ENCODE measurements at places on chromosomes 6 and 20.

- DNase-seq = no peak
Observed at GRCh38 chr6:25889877-25890853, 16.1 kb upstream of the SLC17A3 start.

DNA sequence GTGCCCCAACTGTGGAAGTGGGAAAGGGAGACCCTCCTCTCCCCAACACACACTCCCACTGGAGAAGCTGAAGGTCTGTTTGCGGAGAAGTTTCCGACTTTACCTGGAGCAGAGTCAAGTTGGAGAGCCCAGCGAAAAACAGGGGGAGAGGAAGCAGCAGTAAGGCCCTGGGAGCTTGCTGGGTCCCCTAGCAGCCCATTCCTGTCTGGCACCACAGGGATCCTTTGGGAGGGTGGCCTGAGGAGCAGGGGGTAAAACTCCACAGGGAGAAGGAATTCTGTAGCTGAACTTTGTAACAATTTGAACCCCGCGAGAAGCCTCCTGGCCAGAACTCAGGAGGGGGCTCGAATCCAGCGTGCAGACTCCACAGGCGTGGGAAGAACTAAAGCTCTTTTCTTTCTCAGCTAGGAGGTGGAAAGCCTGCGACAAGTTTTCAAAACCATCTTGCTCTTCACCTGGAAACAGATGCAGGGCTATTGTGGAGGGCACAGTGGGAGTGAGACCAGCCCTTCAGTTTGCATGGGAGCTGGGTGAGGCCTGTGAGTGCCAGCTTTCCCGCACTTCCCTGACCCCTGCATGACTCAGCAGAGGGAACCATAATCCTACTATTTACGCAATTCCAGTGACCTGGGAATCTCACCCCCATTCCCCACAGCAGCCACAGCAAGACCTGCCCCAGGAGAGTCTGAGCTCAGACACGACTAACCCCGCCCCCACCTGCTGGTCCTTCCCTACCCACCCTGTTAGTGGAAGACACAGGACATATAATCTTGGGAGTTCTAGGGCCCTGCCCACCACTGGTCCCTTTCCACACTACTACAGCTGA lies 25.8 kb downstream of the SERPINB9 start:
- no peak for DNase-seq

DNA sequence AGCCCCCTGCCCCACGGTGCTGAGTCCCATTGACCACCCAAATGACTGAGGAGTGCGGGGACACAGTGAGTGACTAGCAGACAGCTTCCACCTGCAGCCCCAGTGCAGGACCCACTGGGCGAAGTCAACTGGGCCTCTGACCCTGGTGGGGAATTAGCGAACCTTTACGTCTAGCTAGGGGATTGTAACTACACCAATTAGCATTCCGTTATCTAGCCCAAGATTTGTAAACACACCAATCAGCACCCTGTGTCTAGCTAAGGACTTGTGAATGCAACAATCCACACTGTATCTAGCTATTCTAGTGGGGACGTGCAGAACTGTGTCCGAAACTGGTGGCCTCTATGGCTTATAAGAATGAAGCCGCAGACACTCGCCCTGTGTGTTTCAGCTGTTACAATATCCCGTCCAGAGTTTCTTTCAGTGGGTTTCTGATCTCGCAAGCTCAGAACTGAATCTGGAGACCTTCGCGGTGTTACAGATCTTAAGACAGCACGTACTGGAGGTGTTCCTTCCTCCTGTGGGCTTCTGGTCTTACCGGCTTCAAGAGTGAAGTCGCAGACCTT lies 21.1 kb upstream of the GMPR start:
- DNase-seq = no peak

- no peak for DNase-seq
Observed at GRCh38 chr6:146305092-146305491, 238.5 kb upstream of the RAB32 start.

GRCh38 chr6:32182555-32182981 lies 1.5 kb downstream of the AGER start:
- no peak for DNase-seq

- DNase-seq = no peak
Observed at GRCh38 chr6:20433321-20433720, 31.6 kb downstream of the E2F3 start.

DNA sequence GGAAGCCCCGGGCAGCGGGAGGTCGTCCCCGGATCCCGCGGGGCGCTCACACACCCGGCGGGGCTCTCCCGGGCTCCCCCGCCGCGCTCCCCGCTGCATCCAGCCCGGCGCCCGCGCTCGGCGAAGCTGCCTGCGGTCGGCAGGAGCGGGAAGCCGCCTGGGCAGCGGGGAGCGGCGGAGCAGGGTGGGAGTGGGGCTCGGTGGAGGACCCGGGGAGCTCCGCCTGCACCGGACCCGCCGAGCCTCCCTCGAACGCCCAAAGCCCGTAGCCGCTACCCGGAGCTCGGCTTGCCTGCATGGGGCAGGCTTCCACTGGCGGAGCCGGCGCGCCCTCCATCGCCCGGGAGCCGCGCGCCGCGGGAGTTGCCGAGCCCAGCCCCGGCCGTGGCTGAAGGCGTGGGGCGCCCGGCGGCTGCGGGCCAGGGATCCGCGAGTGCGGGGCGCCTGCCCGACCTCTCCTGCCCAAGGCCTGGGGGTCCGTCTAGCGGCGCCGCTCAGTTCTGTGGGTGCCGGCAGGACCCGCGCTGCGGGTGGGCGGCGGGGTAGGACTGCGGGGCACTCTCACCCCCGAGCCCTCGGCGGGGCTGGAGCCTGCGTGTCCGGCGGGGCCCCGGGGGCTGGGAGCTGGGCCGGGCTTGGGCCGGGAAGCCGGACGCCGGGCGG lies 671 bp downstream of the CDH4 start:
- DNase-seq = peak; percentile 20

- DNase-seq = peak; percentile 59
Observed at GRCh38 chr20:2451939-2452732, 18.5 kb downstream of the SNRPB start.

GRCh38 chr6:72382602-72383529 lies 239.0 kb upstream of the KCNQ5 start:
- DNase-seq = no peak

GRCh38 chr6:168908166-168908565 lies 345.5 kb downstream of the THBS2 start:
- no peak for DNase-seq

- DNase-seq = no peak
Observed at GRCh38 chr6:31621991-31622390, 1.5 kb downstream of the PRRC2A start.

DNA sequence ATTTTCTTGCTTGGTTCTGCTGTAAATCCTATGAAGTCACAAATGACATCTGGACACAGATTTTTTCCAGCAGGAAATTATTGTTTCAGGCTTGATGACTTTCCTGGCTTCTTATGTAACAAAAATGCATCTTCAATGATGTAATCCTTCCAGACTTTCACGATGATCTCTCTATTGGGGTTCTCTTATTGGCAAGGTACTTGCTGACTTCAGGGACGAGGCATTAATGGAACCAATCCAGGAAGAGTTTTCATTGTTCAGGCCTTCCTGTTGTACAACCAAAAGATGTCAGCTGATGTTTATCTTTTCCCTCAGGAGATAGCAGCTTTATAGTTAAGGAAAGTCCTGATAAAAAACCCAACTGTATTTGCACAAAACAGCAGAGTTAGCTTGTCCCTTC lies 118.5 kb upstream of the MMS22L start:
- DNase-seq = no peak

DNA sequence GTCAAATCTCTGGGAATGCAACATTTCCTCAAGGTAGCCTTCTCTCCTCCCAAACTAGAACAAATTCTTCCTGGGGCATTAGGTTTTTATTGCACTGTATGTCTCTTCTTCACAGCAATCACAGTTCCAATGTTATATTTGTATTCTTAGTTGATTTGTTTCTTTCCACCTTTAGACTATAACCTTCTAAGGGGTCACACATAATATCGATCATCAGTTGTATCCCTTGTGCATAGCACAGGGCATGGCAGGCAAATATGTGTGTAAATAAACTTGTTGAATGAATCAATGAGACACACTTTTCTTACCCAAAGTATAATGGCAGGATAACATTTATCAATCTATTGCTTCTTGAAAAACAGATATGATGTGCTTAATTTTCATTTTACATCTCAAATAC lies 81.0 kb downstream of the ATG5 start:
- no peak for DNase-seq

- DNase-seq = no peak
Observed at GRCh38 chr20:33443006-33443511, 504 bp downstream of the SNTA1 start.

DNA sequence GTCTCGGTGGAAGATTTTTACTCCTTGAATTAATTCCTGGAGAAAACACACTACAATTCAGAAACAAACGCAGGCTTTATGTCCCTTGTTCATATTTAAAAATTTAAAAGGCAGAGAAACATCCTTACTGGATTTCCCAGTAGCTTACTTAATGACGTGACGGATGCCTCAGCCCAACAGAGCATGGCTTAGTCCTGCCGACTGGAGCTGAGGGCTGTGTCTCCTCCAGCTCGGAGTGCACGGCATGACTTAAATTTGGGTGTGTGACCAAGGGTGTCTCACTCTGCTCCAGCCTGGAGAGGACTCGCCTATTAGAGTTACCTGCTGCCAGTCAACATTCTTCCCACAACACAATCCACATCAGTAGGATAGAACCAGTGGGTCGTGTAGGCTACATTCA lies 107.1 kb downstream of the PSMB1 start:
- no peak for DNase-seq

DNA sequence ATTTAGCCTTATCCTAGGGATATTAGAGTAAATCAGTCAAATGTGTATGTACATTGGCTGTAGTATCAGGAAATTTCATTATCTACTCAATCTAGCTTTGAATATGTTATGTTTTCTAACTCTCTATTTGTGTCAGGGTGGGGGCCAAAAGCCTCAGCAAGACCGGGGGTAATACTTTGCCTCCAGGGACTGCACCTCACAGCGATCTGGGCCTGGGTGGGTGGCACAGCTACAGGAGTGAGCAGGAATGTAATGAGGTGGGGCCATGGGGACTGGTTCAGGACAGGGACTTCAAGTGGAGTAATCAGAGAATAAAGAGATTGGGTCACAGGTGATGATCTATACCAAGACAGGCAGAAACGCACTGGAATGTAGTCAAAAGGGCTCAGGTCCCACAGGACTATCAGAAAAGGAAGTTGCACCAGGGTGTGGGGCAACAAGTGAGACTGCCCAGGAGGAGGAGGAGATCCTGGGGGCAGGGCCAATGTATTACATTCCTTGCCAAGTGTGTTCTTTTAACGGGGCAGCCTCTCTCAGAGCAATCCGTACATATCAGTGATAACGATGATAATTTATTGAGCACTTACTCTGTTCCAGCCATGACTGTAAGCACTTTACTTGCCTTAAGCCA lies 54.0 kb downstream of the PIGU start:
- DNase-seq = no peak

DNA sequence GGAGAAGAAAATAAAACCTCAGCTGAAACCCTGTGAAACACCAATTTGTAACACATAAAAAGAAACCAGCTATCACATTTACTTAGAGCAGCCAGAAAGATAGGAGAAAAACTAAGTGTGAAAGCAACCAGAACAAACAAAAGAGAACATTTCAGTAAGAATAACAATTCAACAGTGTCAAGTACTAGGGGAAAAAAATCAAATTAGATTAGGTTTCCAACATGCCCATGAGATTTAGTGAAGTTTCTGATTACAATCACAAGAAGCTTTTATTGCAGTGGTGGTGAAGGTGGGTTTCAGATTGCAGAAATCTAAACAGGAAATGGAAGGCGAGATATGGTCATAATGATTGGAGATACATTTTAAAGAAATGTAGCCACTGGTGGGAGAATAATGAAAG lies 22.1 kb upstream of the TRDN start:
- DNase-seq = no peak
